ENCODE measurements at places on chromosomes 2 and 18.

GRCh38 chr2:134982603-134983002 lies 64.0 kb downstream of the CCNT2 start:
- DNase-seq, result no peak

DNA sequence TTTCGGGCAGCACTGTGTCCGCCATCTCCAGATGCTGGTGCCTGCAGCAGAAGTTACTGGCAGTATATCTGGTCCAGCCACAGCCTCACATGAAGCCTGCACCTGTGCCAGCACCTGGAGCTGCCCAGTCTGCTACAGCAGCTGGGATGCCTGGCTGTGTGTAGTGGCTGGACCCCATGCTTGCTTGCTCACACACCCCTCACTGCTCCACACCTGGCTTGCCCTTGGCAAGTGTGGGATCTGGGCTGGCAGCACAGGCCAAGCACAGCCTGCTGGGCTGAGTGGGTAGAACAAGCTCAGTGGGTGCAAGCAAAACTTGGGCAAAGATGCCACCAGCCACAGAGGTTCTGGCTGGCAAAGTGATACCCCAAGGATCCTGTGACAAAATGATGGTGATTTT lies 209.4 kb upstream of the RASGRP3 start:
- no peak for DNase-seq

DNA sequence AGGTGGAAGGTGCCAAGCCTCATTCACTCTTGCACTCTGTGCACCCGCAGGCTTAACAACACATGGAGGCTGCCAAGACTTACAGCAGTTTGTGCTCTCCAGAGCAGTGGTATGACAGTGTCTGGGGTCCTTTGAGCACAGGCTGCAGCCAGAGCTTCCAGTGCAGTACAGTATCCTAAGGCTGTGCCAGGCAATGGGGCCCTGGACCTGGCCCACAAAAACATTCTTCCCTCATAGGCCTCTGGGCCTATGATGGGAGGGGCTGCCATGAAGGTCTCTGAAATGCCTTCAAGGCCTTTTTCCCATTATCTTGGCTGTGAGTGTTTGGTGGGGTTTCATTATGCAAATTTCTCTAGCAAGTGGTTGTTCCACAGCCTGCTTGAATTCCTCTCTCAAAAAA lies 74.8 kb downstream of the MAP2 start:
- DNase-seq, result no peak

GRCh38 chr18:40882468-40882867 lies 1072.6 kb upstream of the PIK3C3 start:
- DNase-seq, result no peak

DNA sequence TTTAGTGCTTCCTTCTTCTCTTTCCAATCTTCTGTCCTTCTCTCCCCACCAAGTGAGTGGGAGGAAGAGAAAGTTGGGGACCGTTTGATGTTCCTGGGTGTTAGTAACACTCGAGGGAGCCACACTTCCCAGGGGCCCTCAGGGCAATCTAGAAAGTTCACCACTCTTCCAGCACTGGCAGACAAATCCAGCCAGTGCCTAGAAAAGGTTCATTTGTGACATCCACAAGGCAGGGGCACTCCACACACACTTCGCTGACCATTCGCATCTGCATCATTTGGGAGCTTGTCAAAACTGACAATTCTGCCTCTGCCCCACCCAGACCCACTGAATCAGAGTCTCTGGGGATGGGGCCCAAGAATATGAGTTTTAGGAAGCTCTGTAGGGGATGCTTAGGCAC lies 86.8 kb upstream of the ST3GAL5 start:
- DNase-seq, result no peak

GRCh38 chr2:102540882-102541281 lies 67.9 kb downstream of the SLC9A4 start:
- DNase-seq, result no peak

DNA sequence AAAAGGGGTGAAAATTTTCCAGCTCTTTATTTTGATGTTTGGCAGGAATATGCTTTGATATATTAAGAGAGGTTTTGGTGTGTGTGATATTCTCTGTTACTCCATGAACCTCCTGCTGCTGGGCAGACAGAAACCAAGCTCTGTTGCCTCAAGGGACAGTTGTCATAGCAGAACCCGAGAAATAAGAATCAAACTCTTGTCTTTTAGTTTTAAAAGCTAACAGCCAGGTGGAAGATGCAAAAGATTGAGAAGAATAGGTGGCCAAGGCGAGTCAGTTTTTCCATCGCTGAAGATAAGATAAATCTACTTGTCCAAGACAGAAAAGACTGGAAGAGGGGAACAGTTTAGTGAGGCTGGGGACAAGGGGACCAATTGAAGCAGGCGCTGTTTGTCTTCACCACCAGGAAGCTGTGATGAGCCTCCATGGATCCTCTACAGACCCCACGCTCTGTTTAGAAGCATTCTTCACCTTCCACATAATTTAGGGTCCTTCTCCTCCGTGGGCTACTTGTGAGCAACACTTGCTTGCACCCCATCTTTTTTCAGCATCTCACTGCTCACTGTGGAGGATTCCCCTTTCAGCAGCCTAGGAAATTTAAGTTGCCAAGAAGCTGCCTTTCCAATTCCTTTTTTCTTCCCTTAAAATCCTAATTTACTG lies 23.9 kb downstream of the PMAIP1 start:
- no peak for DNase-seq

- DNase-seq, result no peak
Measured at GRCh38 chr2:16102976-16103380, 162.6 kb downstream of the MYCN start.

- no peak for DNase-seq
Measured at GRCh38 chr2:27377618-27378095, 2.9 kb downstream of the ZNF513 start.

DNA sequence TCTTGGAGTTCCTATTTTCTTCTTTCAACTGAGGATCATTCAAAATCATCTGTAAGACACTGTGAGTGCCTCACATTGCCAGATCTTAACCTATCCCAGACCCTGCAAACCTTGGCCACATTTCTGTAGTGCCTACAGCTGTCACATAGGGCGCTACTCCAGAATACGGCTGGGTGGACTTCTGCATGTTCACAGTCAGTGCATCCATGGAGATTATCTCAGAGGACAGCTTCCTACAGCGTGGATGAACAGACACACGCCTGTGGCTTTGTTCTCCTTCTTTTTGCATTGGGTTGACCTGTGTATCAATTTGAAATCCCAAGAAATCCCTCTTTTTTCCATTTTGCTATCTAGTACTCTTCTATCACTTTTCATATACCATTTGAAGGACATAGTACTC lies 1.9 kb upstream of the KLHL29 start:
- no peak for DNase-seq

- no peak for DNase-seq
Measured at GRCh38 chr18:10054366-10054765, 140.6 kb downstream of the VAPA start.

DNA sequence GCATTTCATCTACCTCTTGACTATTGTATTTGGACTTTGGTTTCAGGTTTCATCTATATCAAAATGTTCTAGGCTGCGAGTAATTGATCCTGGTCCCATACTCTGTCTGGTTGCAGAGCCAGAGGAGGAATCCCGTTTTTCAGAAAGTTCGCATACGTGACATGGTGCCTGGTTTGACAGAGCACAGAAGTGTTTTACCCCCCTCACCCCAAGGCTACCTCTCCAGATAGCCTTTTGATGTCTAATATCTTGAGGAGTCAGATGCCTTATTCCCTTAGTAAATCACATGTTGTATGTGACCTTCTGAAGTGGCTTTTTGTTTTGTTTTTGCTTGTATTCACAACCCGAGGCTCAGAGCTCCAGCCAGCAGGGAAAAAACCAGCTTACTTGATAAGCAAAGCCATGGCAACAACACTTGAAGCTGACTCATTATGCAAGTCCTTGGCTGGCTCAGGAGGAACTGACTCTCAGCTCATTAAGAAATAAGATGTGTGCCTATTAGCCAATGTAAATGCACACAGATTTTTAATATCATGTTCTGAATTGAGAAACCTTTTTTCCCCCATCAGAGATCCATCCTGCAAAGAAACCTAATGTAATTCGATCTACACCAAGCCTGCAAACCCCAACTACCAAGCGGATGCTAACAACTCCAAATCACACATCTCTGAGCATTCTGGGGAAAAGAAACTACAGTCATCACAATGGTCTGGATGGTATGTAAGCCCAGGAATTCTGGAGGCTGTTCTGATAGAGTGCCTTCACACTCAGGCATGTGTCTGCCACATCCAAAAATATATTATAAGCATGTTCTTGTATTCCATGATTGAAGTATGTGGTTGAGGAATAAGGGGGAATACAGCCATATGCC lies 41.4 kb downstream of the OXER1 start:
- DNase-seq, result peak; percentile 97

DNA sequence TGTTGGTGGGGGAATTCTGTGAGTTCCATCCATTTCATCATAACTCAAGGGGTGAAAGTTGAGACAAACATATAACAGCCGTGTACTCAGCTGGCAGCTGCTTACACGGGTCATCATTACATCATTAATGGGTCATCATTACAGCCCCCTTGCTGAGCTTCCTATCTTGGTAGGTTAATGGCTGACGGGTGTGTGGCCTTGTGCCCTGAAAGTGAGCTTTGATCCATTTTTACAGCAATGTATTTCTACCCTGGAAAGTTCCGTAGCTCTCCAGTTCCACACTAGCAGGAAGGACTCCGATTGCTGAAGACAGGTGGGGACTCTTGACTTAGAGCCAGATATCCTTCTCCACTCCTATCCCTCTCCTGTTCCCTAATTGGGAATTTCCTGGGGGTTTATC lies 105.2 kb upstream of the DLX2 start:
- DNase-seq, result no peak

GRCh38 chr2:13745330-13745729 lies 887.2 kb upstream of the LRATD1 start:
- DNase-seq, result no peak

DNA sequence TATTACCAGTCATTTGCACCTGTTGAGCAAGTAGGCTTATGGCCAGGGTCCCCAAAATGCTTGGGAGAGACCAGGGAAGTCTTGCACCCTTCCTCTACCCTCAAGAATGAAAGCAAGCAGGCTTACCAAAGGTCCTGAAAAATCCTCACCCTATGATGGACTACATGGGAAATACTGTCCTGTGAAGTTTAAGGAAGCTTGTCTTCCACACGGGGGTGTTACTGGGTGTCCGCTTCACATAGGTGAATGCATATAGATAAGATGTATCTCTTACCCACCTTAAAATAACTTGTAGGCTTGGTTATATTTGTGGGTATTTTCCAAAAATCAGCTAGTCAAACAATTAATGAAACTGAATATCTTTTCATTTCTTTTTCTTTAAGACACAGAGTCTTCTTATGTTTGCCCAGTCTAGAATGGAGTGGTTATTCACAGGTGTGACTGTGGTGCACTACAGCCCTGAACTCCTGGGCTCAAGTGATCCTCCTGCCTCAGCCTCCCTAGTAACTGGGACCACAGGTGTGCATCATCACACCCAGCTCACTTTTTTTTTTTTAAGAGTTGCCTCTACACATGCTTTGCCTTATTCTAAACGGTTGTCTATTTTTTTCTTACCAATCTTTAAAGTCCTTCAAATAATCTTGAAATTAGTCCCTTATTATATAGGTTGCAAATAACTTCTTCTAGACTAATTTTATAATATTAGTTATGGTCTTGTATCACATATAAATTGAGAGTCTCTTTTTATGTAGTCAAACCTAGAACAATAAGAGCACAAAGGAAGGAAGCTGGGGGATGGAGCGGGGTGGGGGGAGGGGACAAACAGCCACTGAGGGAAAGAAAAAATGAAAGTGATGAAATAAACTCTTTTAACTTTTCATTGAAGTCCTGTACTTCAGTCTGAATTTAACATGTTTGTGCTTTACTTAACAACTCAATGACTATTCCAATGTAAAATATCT lies 49.0 kb downstream of the CERKL start:
- no peak for DNase-seq

DNA sequence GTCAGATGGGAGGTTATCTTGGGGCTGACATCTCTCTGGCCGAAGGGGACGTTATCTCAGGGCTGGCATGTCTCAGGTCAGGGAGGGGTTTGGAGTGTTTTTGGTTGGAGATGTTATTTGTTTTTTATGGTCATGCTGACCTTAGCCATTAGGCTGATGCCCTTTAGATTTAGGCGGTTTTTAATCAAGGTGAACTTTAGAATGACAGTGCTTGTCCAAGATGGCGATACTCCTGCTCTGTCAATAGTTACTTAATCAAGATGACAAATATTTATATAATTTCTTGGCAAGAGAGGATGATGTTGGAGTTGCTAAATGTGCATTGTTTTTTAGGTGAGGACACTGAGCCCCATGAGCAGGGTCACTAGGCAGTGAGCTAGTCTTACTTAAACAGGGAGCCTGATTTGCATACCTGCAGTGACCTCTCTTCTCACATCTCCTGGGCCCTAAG lies 34.5 kb downstream of the MERTK start:
- DNase-seq, result no peak

DNA sequence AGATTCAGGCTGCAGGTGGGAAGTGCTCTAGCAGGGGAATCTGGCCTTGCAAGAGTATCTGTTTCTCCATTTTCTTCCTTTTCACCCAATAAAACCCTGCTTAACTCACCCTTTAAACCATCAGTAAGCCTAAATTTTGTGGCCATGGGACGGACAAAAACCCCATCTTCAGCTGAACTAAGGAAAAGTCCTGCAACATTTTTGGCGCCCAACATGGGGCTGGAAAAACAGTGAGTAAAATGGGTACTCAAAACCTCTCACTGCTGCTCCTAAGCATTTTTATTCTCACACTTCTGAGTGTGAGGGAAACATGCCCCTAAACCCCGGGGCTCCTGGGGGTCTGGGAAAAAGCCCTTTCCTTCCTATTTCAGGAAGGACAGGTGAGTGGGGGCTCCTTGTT lies 414.3 kb downstream of the ZNF804A start:
- no peak for DNase-seq

GRCh38 chr2:152465541-152465940 lies 130.6 kb downstream of the FMNL2 start:
- DNase-seq, result no peak

DNA sequence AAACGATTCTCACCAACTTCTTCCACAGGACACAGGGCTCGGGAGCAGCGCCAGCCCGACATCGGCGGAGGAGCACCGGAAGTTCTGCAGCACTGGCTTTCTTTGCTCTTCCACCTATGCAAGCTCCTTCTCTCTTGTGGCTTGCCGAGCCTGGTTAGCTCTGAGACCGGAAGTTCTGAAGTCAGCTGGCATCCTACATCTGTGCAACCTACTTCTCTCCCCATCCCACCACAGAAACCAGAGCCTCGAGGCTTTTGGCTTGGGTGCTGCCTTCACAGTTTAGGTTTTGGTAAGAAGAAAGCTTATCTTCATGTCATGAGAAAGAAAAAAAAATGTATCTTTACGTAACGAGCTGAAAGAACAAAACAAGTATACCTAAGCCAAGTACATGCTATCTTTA lies 111.7 kb downstream of the ANKRD44 start:
- no peak for DNase-seq
